ENCODE measurements at places on chromosomes 4 and X.
A peak's percentile ranks its signal among the peaks of the same experiment; 100 is the strongest.

- no peak for DNase-seq
Measured at GRCh38 chrX:134191281-134191680, 45.7 kb upstream of the CCDC160 start.

GRCh38 chr4:40197879-40198689, 1.3 kb downstream of the RHOH start:
- DNase-seq: no peak

DNA sequence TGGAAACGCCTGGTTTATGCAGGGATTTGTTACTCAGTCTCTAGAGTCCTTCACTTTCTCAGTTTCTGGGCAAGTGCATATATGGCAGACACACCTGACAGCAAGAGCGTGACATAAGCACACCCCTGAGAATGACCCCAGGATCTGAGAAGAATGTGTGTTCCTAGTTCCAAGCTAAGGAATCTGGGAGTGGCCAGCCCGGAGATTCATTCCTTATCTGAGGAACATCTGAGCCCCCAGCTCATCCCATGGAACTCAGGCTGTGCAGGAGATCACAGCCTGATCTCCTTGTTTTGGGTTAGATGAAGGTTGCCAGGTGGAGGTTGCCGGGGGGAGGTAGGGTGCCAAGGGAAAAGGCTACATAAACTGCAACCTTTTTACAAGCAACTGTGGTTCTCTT, 23.8 kb upstream of the KIAA0232 start:
- no peak for DNase-seq

GRCh38 chr4:186604124-186604807, 48.9 kb upstream of the MTNR1A start:
- no peak for DNase-seq

- DNase-seq: no peak
Measured at GRCh38 chr4:4824232-4824631, 35.2 kb upstream of the MSX1 start.

- no peak for DNase-seq
Measured at GRCh38 chr4:166282081-166282770, 409.2 kb downstream of the TLL1 start.

- DNase-seq: no peak
Measured at GRCh38 chrX:45596188-45596808, 395.6 kb upstream of the DIPK2B start.

DNA sequence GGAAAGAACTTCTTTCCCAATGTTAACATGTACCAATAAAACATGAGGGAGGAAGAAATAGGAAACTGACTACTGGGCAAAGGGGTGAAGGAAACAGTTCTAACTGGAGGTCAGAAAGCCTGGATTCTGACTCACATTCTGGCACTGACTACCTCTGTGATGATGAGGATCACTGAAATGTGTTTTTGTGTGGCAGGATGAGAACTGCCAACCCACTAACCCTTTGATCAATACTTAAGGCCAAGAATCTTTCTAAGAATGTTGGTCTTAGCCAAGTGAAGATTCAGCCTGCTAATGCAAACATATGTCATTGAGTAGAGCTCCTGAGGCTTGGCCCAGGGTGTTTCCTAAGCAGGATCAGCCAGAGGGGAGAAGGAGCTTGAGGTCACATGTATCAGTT, 4.6 kb downstream of the ALAS2 start:
- DNase-seq: no peak

DNA sequence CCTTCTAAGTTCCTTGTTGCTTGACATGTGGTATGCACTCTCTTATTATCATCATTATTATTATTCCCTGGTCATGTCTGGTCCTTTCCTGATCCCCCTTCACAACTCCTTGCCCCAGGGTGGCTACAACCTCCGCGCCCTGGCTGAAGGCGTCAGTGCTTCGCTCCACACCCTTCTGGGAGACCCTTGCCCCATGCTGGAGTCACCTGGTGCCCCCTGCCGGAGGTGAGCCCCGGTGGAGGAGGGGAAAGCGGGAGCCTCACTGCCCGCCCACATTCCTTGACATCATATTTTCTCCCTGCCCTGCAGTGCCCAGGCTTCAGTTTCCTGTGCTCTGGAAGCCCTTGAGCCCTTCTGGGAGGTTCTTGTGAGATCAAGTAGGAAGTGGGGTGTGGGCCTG, 11.0 kb upstream of the ERAS start:
- no peak for DNase-seq

GRCh38 chr4:1030559-1030958, 19.1 kb downstream of the FGFRL1 start:
- no peak for DNase-seq

- no peak for DNase-seq
Measured at GRCh38 chr4:100848841-100849240, 331.0 kb upstream of the EMCN start.

DNA sequence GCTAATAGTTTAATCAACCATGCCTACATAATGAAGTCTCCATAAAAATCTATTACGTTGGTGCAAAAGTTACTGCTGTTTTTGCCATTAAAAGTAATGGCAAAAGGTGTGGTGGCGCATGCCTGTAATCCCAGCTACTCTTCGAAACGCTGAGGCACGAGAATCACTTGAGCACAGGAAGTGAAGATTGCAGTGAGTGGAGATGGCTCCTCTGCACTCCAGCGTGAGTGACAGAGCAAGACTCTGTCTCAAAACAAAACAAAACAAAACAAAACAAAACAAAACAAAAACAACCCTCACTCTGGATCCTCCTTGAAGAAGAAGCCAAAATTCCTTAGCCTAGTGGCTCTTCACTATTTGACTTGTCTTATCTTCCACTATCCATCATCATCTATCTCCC, 78.0 kb downstream of the MSN start:
- no peak for DNase-seq

GRCh38 chr4:6658597-6659075, 18.2 kb downstream of the MRFAP1 start:
- DNase-seq: peak; percentile 25

DNA sequence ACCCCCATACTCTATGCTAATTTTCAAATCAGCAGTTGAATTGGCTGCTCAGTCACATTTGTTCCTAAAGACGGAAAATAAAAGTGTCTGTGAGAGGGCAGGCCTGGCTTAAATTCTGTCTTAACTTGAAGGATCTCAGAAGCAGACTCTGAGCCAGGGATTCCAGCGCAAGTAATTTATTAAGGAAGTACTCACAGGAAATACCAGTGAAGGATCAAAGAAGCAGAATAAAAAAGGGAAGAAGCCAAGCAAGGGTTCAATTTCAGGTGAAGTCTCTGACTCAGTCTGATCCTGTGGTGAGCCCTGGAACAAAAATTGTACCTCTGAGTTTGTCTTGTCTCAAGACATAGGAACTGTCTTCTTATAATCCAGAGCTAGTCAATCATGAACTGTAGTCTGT, 52.2 kb downstream of the IL1RAPL1 start:
- no peak for DNase-seq

- no peak for DNase-seq
Measured at GRCh38 chr4:67320645-67321044, 224.7 kb downstream of the CENPC start.

DNA sequence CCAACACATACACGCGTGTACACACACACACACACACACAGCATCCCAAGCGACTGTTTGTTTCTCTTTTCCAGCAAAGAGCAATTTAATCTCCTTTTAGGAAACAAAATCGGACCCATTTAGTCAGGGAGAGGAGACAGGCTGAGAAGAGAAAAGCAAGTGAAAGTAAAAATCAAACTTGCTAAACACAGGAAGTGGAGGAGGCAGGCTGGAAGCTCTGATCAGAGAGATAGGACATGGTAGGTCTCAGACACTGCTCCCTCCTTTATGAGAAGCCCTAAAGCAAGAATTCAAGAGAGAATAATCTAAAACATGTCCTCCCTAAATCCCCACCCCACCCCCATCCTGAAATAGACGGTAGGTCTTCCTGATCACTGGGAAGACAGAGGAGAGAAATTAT, 62.3 kb downstream of the GPC3 start:
- no peak for DNase-seq

DNA sequence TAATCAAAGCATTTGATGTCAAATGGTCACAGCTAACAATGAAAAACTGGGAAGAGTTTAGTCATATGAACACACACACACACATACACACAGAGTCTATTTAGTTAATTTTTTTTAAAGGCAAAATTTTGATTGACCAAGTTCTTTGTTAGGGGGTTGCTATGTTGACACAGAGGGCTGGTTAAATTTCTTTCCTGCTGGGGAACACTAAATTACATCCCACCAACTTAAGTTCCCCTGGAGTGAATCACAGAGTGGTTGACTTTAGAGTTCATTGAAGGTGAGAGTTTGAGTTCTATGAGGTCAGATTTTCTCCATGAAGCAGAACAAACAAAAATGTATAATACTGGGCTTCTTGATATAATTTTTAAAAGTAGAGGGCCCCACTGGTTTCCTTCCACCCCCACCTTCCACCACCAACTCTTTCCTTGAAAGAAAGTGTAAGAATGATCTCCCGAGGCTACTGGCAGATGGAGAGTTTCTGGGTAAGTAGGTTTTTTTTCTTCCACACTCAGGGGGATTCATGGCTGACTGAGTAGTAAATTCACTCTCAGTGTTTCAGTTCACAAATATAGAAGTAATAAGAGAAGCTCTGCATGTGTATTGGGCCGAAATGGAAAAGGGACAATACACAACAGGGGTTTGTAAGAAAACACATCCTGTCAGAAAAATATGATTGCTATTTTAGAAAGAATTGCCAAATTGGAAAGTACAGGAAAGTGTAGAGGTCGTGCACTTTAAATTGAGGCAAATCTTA, 917.0 kb upstream of the LCORL start:
- no peak for DNase-seq

- DNase-seq: no peak
Measured at GRCh38 chrX:13983734-13984133, 46.0 kb downstream of the GEMIN8 start.

DNA sequence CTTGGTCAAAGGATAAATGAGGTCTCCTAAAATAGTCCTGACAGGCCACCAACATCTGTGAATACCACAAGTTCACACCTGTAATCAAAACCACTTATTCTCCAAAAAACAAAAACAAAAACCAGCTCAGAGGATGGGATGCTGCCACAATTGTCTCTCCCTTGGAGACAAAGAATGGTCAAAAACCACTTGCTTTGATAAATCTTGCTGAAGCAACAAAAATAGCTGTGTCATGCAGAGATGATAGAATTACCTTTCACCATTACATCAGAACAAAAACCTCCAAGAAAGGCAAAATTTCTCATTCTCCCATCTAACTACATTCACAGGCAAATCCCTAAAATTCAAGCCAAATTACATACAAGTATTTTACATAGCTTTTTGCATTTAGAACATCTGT, 180.4 kb downstream of the MAML3 start:
- DNase-seq: no peak

- DNase-seq: no peak
Measured at GRCh38 chr4:85798012-85798770, 323.2 kb downstream of the ARHGAP24 start.

DNA sequence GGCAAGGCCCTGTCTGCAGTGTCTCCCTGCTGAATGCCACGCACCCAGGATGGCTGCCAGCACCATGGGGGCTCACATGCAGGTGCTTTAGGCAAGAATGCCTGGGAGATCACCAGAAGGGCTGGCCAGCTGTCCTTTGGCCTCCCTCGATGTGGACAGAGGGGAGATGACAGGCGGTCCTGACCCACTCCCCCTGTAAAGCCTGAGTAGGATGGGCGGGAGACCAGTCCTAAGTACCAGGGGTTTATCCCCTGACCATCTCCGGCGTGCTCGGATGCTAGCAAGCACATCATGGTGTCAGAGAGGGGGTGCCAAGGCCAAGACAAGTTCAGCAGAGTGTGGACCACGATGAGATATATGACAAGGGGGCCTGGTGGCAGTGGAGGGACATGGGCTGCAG, 5.3 kb downstream of the PDZD4 start:
- no peak for DNase-seq

GRCh38 chrX:150842198-150842685, 56.2 kb downstream of the CD99L2 start:
- DNase-seq: no peak

DNA sequence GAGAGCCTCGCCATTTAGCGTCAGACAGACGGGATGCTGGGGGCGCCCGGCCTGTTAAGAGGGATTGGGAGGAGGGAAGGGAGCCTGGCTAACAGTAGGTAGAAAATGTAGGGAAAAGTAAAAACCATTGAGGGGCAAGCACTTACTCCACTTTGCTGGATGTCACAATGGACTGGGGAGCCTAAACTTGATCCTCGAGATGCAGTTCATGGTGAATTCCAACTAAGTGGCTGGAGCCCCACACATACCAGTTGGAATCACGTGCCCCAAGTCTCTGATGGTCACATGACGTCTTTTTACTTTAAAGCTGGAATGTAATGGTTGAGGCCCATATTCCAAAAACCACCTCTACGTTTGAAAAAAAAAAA, 1.5 kb downstream of the PLS3 start:
- DNase-seq: no peak

DNA sequence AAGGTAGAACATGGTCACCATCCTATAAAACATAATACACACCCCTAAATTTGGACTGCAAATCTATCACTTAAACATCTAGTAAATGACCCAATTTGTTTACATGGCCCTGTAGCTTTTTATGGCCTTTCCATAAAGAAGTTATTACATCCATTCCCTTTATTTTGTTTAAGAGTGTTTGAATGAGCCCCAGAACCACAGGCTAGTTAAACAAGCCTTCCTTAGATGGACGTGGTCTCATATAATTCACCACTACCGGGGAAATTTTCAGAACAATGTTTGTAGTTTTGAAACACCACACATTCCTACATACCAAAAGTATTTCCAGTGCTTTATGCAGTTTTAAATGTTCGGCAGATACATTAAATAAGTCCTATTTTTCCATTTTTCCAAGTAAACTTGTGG, 12.3 kb downstream of the PDGFC start:
- no peak for DNase-seq

DNA sequence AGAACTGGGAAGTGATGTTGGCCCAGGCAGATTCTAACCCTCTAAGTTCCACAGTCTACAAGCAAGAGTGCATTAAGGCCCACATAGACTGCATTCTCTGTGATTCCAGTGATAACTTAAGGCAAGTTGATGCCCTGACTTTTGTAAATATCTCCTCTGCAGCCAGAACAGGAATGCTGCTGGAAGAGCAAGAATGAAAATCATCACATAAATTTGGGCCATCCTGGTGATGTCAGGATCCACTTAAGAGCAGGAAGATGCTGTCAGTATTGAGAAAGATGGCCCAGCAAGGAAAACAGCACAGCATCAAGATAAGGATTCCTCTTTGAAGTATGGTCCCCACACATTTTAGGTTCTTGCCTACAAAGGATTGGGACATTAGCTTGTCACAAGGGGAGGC, 52.4 kb downstream of the TMPRSS11F start:
- no peak for DNase-seq
